ENCODE measurements at places on chromosomes 12 and 14.
A peak's percentile ranks its signal among the peaks of the same experiment; 100 is the strongest.

DNA sequence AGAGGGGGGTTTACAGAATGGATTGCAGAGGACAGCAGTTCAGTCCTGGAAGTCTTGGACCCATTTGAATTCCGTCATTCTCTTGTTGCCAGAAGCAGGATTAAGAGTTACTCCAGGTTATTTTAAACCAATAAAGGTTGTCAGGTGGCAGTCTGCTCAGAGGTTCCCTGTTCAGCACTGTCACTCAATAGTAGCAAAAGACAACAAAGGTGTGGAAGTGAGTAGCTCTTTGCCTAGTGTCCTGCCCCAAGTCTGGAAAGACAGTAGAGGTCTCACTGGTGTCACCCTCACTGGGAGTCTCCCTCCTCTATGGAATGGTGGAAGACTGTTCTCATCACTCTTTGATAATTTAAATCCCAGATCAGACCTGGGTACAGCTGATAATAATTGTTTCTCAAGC lies 73.4 kb upstream of the PLEKHG3 start:
- no peak for DNase-seq

DNA sequence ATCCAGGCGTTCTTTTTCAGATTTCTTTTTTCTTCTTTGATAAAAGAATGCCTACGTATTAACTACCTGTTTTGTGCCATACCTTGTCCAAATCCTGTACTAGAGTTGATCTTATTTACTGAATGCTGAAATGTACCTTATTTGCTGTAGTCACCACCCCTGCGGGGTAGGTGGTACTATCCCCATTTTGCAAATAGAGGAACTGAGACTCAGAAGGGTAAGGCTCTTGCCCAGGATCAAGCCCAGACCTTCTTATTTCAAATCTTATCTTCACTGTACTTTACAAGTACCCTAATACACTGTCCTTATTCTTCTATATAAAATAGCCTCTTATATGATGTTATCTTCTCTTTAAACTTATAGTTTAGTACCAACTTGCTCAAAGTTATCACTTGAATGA lies 206.5 kb downstream of the SLC41A2 start:
- no peak for DNase-seq

GRCh38 chr12:4169959-4170358 lies 103.6 kb upstream of the CCND2 start:
- DNase-seq: no peak

DNA sequence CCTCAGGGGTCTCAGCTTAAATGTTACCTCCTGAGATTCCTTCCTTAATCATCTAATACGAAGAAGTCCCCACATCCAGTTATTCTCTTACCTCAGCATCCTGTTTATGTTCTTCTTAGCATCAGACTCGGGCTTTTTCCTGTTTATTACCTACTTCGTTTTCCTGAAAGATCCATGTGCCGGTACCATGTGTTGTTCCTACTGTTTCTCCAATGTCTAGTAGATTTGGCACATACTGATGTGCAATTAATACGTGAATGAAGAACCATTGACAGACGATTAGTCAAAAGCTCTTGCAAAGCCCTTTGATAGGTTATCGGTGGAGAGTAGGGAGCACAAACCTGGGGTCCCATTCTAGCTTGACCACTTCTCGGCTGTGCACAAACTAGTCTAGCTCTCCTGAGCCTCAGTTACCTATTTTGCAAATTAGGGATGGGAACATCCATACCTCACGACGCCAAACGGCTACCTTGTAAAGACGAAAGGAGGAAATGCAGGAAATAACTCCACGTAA lies 735 bp upstream of the MAPKAPK5 start:
- DNase-seq: peak; percentile 50

DNA sequence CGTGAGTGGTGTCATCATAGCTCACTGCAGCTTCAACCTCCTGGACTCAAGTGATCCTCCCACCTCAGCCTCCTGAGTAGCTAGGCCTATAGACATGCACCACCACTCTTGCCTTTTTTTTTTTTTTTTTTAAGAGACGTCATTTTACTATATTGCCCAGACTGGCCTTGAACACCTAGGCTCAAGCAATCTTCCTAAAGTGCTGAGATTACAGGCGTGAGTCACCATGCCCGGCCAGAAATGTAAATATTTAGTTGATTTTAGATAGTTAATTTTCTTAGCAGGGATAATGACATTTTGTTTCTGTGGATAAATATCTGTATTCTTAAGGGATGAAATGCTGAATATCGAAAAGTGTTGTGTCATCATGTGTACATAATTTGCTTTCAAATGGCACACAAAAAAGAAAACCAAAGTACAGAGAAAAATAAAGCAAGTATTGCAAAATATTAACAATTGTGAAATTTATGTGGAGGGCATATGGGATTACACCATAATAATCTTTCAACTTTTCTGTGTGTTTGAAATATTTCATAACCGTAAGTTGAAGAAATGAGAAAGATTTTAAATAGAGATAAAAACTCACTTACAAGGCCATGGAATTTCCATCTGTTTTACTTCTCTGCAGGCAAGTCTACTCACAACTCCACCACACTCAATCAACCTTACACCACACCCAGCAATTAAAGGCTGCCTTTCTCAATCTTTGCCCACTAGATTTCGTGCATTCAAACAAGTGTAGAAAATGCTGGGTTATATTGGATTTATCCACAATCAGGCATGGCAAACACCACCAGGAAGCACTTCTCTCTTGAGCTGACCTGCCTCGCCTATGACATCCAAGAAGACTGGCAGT lies 93.7 kb downstream of the SPTSSA start:
- no peak for DNase-seq

DNA sequence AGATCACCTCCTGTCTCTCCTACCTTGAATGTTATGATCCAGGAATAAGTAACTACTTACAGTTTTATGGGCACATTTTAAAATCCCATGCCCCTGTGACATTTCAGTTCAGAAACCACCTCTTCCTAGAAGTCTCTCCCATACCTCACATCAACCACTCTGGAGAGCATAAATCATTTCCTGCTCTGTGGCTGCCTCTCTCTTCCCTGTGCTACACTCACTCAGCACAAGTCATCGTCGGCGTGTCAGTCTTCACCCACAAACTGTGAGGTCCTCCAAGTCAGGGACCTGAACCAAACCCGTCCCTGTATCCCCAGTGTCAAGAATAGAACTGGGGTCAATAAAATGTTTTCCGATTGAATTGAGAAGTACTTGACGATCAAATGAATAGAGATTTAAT lies 863.3 kb downstream of the BCL11B start:
- DNase-seq: no peak

DNA sequence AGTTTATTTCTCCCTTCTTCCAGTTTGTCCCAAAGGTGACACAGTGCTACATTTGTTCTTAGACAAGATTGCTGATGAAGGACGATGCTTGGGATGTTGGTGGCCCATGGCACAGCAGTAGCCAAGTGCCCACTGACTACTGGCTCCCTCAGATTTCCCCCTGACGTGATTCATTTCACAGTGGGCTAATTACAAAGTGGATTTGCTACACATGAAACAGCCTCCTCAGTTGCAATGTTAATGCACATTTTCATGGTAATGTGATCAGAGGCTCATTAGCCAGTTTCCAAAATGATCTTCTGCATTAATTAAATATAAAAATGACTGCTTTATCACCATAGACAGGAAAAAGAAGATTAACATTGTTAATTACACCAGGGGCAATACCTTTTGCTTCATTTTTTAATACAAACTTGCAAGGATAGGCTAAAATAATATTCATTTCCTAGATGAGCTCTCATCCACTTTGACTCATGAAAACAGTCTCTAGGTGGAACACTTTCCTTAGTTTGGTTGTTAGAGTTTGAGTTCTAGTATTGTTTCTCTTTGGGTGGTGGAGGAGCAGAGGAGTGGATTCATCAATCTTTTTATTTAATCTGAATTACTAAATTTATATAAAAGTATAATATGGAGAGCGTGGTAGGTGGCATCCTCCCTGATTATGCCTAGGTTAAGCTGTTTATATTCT lies 250.9 kb downstream of the PDZRN4 start:
- no peak for DNase-seq

GRCh38 chr12:24560831-24561271 lies 388.1 kb downstream of the BCAT1 start:
- DNase-seq: no peak

DNA sequence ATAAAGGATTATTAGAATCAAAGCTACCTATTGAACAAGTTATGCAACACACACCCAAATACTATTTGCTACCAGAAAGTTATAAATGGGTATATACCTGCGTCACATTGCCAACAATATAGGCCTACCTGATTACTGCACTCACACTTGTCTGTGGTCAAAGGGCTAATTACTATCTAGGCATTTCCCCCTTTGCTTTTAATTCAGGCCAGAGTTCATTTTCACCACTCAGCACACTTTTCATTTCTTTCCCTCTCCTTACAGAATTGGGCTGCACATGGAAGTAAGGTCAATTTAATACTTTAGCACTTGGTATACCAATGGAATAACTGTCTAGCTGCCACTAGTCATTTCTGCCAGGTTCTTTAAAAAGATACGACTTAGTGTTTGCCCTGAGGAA lies 1.7 kb downstream of the SOS2 start:
- DNase-seq: no peak

GRCh38 chr14:54722791-54723432 lies 156.0 kb downstream of the SAMD4A start:
- DNase-seq: peak; percentile 34

DNA sequence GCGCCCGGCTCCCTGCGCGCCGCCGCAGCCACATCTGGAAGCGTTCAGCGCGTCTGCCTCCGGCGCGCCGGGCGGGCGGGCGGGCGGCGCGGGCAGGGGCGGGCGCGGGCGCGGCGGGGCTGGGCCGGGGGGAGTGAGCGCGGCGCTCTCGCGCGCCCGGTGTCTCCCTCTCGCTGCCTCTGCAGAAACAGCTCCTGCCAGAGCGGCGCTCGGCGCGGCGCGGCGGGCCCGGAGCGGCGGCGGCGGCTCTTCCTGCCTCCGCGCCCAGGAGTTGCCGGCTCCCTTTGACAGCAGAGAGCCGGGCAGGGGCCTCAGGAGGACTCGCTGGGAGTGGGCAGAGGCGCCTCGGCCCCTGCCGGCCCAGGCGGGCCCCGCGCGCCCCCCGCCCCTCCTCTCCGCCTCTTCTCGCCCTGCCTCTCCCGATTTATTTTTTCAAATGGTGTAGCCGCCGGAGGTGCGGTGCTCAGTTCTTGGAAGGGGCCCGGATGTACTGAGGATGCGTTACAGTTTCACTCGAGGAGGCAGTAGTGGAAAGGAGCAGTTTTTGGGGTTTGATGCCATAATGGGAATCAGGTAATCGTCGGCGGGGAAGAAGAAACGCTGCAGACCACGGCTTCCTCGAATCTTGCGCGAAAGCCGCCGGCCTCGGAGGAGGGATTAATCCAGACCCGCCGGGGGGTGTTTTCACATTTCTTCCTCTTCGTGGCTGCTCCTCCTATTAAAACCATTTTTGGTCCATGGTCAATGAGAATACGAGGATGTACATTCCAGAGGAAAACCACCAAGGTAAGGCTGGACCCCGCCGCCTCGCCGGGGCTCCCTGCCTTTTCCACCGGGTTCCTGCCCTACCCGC lies at the start of gene CACNA1C:
TSS of gene CACNA1C (plus strand) at position 162 of the 853 bp plus-strand sequence. CDS start at position 738, 576 bp downstream.
- peak; percentile 10 for DNase-seq

DNA sequence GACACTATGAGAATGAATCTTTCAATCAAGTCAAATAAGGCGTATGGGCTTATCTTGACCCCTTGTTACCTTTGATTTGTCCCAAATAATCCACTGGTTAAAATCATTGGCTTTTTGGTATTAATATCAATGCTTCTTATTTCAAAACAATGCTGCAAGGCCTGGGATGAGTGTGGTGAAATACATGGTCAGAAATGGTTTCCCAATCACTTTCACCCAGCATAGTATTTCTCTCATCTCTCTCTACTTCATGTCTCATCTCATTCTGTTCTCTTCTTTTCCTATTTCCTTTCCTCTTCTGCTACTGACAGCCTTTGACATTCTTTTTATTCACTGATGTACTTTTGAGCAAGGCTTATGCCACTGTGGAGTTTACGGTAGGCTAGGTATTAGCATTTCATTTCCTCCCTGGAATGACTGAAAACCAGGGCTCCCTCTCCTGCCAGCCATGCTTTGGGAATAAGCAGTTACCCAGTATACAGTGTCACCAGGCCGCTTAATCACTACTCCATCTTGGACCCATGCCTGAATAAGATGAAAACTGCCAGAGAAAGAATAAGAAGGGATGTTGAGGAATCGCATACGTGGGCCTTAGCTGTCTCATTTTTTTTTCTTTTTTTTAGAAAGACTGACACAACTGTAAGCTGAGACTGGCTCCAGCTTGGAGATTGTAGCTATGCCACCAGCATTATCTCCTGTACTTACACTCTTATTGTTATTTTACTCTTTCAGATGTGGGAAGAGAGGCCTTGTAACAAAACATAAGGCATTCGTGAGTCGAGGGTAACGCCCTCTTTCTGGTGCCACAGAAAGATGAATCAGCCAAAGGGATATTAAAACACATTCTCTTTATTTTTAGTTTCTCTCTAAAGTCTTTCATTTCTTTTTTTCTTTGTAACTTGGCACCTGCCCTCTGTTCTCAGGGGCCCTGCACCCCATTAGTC lies 53.5 kb downstream of the IGF1 start:
- no peak for DNase-seq

- no peak for DNase-seq
These were observed 945.4 kb upstream of the FLRT2 start for GRCh38 chr14:84584511-84584910.

GRCh38 chr14:26841920-26842741 lies 244.3 kb upstream of the NOVA1 start:
- DNase-seq: peak; percentile 64

GRCh38 chr14:102403028-102403427 lies 40.3 kb downstream of the TECPR2 start:
- DNase-seq: no peak

DNA sequence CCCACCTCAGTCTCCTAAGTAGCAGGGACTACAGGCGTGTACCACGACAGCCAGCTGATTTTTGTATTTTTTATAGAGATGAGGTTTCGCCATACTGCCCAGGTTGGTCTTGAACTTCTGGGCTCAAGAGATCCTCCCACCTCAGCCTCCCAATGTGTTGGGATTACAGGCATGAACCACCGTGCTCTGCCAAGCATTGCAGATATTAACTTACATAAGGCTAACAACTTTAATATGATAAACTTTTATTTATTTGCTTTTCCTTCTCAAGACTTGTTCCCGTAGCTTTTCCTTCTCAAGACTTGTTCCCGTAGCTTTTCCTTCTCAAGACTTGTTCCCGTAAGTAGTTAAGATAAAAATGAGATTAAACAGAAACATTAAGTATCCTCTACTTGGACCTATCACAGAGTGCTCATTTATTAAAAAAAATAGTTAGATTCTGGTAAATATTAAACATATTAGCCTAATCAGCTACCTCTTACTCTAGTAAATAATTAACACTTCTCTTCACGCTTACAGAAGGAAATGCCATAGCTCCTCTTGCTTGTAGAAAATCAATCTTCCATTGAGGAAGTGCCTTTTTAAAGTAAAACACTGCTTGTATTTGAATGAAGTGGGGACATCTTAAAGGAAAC lies 157.7 kb upstream of the KITLG start:
- DNase-seq: no peak

- no peak for DNase-seq
These were observed 9.4 kb upstream of the OR10G3 start for GRCh38 chr14:21589317-21589716.

All from RWPE1 (cell line).